ENCODE measurements at places on chromosomes 4 and X.

GRCh38 chrX:7891928-7892327 is 35.3 kb downstream of the PNPLA4 start:
- H3K36me3 ChIP-seq = no peaks in the 10 kb centered on the region
- no peaks in the 10 kb centered on the region for H3K27me3 ChIP-seq
- no peak overlapping the region for H3K27ac ChIP-seq

DNA sequence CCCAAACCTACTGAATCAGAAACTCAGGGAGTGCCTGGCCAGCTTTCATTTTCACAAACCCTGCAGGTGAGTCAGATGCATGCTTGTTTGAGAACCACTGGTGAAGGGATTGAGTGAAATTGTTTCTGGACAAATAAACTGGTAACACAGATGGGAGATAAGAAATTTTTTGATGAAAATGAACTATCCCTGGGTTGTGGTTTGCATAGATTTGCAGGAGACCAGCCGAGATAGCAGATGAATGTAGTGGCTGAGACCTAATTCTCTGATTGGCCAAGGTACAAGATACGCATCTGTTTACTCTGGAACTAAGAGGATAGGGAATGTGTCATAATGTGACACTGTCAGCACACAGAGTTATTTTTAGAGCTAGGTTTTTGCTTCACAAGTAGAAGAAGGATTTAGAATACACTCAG is 117.8 kb upstream of the NOCT start:
- H3K27me3 ChIP-seq = no peaks in the 10 kb centered on the region
- no peaks in the 10 kb centered on the region for H3K36me3 ChIP-seq
- H3K27ac ChIP-seq = no peak overlapping the region

DNA sequence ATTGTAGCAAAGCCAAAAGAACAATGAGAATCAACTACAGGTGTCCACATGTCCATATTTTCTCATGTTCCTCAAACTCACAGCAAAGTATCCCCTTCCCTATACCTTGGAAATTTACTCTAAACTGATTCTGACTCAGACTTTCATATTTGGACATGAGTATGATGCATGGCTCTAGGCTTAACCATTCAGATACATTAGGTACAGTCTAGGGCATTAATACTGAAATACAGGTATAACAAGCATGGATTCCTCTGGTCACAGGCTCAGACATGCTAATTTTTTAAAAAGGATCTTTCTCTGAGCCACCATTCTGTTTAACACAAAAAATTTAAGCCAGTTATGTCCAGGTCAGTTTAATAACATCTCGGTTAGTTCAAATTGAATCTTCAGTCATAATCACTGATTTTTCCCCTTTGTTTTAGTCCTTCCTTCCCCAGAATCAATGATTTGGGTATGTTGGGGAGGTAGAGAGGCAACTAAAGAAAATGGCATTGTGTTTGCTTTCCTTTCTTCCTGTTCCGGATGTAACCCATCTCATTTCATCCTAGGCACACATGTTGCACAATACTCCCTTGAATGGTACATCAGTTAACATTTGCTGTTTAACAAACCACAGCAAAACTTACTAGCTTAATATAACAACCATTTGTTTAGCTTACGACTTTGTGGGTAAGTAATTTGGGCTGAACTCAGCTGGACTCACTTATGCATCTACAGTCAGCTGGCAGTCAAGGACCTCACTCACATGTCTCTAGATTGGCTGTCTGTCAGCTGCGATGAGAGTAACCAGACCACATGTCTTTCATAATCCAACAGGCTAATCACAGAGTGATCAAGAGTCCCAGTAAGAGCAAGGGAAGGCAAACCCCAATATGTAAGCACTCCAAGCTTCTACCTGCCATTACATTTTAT is 75.3 kb upstream of the GRIA3 start:
- no peak overlapping the region for H3K27ac ChIP-seq
- H3K4me1 ChIP-seq = no peaks in the 10 kb centered on the region
- H3K27me3 ChIP-seq = no peaks in the 10 kb centered on the region
- H3K4me3 ChIP-seq = no peak overlapping the region
- no peaks in the 10 kb centered on the region for H3K36me3 ChIP-seq

DNA sequence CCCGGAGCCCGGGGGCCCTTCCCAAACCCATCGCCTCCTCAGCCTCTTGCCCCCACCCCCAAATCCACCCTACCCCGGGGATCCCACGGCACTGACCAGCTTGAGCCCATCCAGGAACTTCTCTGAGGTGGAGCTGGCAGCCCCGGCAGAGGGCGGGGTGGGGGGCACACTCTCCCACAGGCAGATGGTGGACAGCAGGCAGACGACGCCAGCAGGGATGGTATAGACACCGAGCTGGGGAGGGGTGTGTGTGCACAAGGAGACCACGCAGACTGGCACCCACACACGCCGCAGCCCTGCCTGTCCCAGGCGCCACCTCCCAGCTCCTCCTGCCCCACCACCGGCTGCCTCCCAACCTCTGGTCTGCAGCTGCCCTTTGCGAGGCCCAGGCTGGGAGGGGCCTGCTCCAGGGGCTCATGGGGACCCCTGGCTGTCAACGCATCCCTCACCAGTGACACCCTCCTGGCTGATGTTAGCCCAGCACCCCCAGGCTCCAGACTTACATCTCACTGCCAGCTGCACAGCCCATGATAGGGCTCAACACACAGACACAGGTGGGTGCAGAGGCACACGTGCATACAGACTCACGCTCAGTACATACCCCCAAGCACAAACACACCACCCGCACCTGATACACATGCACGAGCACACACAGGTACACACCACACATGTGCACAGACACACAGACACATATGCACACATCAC is 4.2 kb downstream of the SLC49A3 start:
- H3K27me3 ChIP-seq = no peaks in the 10 kb centered on the region
- no peak overlapping the region for H3K4me3 ChIP-seq
- no peak for DNase-seq

- no peak overlapping the region for H3K4me3 ChIP-seq
- H3K27ac ChIP-seq = no peak overlapping the region
- no peaks in the 10 kb centered on the region for H3K27me3 ChIP-seq
- DNase-seq = no peak
- H3K4me1 ChIP-seq = no peaks in the 10 kb centered on the region
- no peaks in the 10 kb centered on the region for H3K36me3 ChIP-seq
Observed at GRCh38 chr4:27442146-27442545, 581.5 kb downstream of the STIM2 start.

DNA sequence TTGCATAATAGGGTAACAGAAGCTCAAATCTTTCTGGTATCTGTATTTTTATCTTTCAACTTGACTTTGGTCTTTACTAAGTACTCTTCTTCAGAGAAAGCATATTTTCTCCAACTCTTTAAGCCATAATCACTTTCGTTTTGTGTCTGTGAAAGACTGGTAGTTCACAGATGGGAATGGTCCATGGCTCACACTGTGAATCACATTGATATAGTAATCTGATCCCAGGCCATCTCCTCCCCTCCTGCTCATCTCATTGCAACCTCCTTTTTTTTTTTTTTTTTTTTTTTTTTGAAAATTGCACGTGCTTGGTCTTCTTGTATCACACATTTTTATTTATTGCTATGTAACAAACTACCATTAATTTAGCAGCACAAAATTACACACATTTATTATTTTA is 694.5 kb upstream of the SLIT2 start:
- DNase-seq = no peak
- no peaks in the 10 kb centered on the region for H3K4me1 ChIP-seq
- no peak overlapping the region for H3K4me3 ChIP-seq
- H3K27ac ChIP-seq = no peak overlapping the region
- no peaks in the 10 kb centered on the region for H3K36me3 ChIP-seq
- H3K27me3 ChIP-seq = no peaks in the 10 kb centered on the region

DNA sequence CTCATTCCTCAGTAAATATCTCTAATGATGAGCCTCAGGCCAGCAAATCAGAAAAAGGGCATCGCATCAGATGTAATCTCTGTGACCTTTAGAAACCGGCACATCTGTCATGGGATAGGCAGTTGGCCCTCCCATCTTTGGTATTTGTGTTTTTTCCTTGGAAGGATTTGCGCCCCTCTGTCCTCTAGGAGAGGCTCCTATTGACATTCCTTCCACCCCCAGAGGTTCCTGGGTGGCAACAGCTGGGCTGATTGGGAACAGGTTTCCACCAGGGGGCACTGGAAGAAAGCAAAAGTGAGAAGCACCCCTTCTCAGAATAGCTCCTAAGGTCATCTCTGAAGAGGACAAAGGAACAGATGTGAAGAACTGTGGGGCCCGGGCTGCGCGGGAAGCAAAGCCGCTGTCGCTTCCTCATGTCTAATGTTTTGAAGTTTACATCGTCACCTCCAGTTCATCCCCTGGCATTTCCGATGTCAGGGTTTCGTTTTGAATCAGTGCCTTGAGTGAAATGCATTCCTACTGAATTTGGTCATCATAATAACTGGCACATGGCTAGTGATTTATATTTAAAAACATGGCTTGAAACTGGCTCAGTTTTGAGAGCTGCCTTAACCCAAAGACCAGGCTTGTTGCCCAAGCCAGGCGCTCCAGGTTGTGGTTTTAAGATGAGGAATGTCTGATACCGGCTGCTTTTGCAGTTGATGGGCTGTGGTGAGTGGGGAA is 6.2 kb downstream of the TXK start:
- peak overlapping the region; percentile 19 for H3K4me3 ChIP-seq
- H3K4me1 ChIP-seq = peaks cover 7% of the 10 kb centered on the region
- H3K27me3 ChIP-seq = no peaks in the 10 kb centered on the region
- H3K36me3 ChIP-seq = peaks cover 6% of the 10 kb centered on the region
- peak; percentile 35 for DNase-seq

GRCh38 chrX:48520455-48520854 is 1.2 kb upstream of the EBP start:
- no peaks in the 10 kb centered on the region for H3K27me3 ChIP-seq
- H3K4me1 ChIP-seq = peaks cover 13% of the 10 kb centered on the region
- no peak for DNase-seq
- no peak overlapping the region for H3K4me3 ChIP-seq
- H3K36me3 ChIP-seq = no peaks in the 10 kb centered on the region

DNA sequence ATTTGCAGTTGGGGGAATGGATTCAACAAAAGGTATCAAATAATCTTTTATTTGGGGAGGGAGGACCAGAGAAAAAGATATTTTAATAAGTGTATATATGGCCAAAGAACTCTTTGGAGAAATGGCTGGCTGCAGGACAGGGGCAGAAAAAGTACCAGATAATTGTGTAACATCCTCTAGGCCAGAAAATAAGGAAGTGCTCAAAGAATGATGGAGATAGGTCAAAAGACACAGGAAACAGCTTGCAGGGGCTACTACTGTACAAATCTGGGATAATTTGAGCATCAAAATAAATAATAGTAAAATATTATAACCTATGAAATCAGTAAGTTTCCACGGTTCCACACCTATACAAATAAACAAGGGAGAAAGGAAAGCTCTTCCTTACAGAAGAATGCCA is 34.8 kb downstream of the KLHL5 start:
- no peaks in the 10 kb centered on the region for H3K27me3 ChIP-seq
- H3K36me3 ChIP-seq = peaks cover 28% of the 10 kb centered on the region
- H3K4me1 ChIP-seq = no peaks in the 10 kb centered on the region
- DNase-seq = peak; percentile 52

DNA sequence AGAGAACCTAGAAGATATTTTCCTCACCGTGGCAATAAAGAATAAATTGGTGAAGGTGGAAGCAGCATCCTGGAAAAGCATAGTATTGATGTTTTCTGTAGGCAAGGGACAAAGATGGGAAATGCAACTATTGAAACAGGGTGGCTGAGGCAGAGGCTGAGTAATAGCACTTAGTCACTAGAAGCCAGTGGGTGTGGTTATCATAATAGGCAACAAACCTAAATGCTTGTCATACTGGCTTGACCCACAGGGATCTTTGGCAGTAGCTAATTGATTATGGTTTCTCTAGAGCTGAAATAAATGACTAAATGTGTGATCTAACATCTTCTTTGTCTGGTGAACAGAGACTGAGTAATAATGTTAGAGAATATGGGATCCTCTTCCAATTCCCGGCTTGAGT is 353.6 kb upstream of the RPS6KA3 start:
- H3K27ac ChIP-seq = no peak overlapping the region
- no peaks in the 10 kb centered on the region for H3K4me1 ChIP-seq
- DNase-seq = no peak
- no peak overlapping the region for H3K4me3 ChIP-seq

DNA sequence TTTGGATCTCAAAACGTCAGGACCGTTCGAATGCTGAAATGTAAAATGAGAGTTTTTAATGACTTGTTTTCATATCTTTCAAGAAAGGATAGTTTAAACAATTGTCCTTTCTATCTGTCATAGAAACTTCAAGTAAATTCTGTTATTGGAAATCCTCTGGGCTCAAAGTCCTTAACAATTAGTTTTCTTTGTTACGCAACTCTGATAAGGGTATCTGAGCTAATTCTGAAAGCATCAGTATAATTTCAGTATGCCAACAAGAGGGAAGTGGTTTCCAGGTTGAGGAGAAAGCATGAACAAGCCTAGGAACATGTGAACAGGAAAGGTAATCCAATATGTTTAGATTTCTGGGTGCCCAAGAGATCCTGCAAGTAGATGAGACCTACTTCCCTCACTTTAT is 22.0 kb downstream of the ADH7 start:
- no peaks in the 10 kb centered on the region for H3K36me3 ChIP-seq
- no peaks in the 10 kb centered on the region for H3K27me3 ChIP-seq
- H3K27ac ChIP-seq = no peak overlapping the region
- no peak for DNase-seq
- H3K4me3 ChIP-seq = no peak overlapping the region

DNA sequence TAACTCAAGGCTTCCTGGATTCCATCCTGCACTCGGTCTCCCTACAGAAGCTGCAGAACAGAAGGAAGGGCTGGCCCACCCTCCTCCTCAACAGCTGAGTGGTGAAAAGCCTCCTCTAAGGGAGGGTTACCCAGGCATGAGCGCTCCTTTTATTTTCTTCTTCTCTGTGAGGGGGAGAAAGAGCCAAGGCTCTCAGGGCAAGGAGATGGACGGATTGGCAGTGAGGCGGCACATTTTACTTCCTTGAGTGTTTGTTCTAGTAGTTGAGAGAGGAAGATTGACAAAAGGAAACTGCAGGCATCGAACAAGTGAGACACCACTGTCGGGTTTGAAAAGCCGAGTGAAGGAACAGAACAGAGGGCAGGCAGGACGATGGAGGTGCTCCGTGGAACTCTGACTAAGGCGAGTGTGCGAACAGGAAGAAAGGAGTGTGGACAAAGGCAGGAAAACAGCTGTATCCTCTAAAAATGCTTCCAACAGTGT is 38.4 kb upstream of the STS start:
- peak overlapping the region; percentile 58 for H3K27ac ChIP-seq
- DNase-seq = no peak
- peaks cover 10% of the 10 kb centered on the region for H3K36me3 ChIP-seq
- H3K27me3 ChIP-seq = no peaks in the 10 kb centered on the region
- H3K4me3 ChIP-seq = peak overlapping the region; percentile 44

GRCh38 chrX:123256378-123256777 is 72.3 kb downstream of the GRIA3 start:
- no peak overlapping the region for H3K4me3 ChIP-seq
- H3K36me3 ChIP-seq = no peaks in the 10 kb centered on the region
- H3K27ac ChIP-seq = no peak overlapping the region
